MM.1S (cell line): ENCODE measurements at places on chromosomes 3 and 15.
A peak's percentile ranks its signal among the peaks of the same experiment; 100 is the strongest.

- no peak overlapping the region for H3K27ac ChIP-seq
- no peak overlapping the region for H3K4me3 ChIP-seq
- no peaks in the 10 kb centered on the region for H3K4me1 ChIP-seq
- H3K27me3 ChIP-seq = no peaks in the 10 kb centered on the region
- no peak for DNase-seq
- no peaks in the 10 kb centered on the region for H3K36me3 ChIP-seq
These were observed 17.1 kb downstream of the KLF15 start for GRCh38 chr3:126340081-126340511.

DNA sequence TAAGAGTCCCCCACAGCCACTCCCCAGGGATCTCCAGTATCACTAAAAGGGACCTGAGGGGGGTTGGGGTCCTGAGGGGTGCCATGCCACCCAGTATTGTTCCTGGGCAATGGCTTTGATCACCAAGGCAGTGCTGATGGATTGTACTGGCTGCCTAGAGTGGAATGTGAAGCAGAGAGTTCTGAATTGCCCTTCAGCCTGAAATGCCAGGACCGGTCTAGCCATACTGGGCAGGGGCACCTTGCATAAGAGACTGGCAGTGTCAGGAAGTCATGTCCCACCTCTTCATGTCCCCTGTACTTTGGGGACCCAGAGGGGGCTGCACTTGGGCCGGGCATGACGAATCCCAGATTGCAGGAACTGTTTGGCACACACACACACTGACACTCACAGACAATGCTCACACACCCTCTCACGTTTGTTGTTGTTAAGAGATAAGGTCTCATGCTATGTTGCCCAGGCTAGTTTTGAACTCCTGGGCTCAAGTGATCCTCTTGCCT, 4.5 kb upstream of the TKT start:
- no peak overlapping the region for H3K27ac ChIP-seq
- no peaks in the 10 kb centered on the region for H3K27me3 ChIP-seq
- H3K4me1 ChIP-seq = peaks cover 4% of the 10 kb centered on the region; the same call in 1 of the 2 replicates
- H3K4me3 ChIP-seq = no peak overlapping the region

DNA sequence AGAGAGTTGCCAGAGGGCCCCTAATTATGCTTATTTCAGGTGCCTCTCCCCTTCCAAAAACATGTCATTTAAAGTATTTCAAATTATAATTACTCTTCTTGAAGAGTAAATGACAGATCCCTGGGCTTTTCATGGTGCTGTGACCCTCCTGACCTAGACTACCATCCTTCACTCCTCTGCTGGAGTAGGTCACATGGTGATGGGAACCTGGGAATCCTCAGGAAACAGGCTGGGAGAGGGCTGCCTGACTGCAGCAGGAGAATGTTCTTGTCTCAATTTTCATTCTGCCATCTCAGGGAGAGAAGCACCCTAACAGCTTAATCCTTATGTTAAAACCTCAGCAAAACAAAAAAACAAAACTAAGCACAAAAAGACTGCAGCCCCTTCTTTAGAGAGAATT, 24.6 kb downstream of the PGBD4 start:
- no peak for DNase-seq
- no peaks in the 10 kb centered on the region for H3K4me1 ChIP-seq
- no peak overlapping the region for H3K27ac ChIP-seq
- no peak overlapping the region for H3K4me3 ChIP-seq

DNA sequence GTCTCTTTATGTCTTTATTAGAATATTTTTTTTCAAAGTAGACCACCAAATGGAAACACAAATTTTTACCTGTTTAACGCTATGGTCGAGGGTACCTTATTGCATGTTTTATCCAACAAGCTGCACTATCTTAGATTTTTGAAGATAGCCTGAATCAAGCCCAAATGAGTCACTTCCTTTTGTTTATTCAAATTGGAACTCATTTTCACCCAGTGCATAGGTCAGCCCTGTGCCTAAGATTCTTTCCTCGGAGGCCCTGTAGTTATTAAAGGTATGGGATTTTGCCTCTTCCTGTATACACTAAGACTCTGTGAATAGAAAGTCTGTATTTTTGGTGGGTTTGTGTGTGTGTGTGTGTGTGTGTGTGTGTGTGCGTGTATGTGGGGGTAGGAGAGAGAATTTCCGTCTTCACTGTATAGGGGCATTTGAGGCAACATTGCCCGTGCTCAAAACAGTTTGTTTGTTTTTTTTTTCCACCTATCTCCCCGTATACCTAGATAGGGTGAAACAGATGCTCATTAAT, 358.0 kb upstream of the CADM2 start:
- H3K27me3 ChIP-seq = no peaks in the 10 kb centered on the region
- H3K36me3 ChIP-seq = no peaks in the 10 kb centered on the region
- DNase-seq = no peak
- no peaks in the 10 kb centered on the region for H3K4me1 ChIP-seq

DNA sequence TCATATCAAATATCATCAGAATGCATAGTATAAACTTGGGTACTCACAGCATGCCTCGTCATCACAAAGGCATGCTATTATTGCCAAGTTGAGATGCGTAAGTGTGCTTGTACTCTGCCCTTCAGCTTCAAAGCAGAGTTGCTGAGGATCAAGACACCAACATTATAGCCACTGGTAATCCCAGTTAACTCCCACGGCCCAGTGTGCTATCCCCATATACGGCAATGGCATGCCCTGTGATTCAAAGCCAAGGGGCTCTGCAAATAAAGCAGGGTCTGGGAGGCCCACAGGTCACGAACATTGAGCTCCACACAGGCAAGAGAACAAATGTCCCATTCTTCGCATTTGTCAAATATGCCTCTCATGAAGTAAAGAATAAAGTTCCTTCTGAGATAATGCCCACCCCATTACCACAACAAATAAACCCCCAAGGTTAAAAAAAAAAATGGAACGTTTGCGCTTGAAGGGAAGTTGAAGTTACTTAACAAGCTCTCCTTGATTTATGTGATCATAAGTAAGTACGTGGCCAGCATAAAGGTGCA, 298.1 kb upstream of the NECTIN3 start:
- H3K27ac ChIP-seq = no peak overlapping the region
- H3K27me3 ChIP-seq = no peaks in the 10 kb centered on the region
- H3K36me3 ChIP-seq = no peaks in the 10 kb centered on the region
- H3K4me3 ChIP-seq = no peak overlapping the region
- peaks cover 9% of the 10 kb centered on the region for H3K4me1 ChIP-seq
- DNase-seq = no peak

- no peaks in the 10 kb centered on the region for H3K36me3 ChIP-seq
- no peak overlapping the region for H3K27ac ChIP-seq
- no peaks in the 10 kb centered on the region for H3K4me1 ChIP-seq
- H3K4me3 ChIP-seq = no peak overlapping the region
- DNase-seq = no peak
- no peaks in the 10 kb centered on the region for H3K27me3 ChIP-seq
These were observed 31.2 kb upstream of the SRGAP3 start for GRCh38 chr3:9280451-9281219.

GRCh38 chr15:48584812-48585563, 60.5 kb downstream of the FBN1 start:
- H3K4me1 ChIP-seq = no peaks in the 10 kb centered on the region
- DNase-seq = no peak
- no peaks in the 10 kb centered on the region for H3K36me3 ChIP-seq

GRCh38 chr15:80619680-80620079, 75.4 kb upstream of the ABHD17C start:
- H3K4me1 ChIP-seq = no peaks in the 10 kb centered on the region
- H3K27me3 ChIP-seq = no peaks in the 10 kb centered on the region
- H3K36me3 ChIP-seq = no peaks in the 10 kb centered on the region
- H3K4me3 ChIP-seq = no peak overlapping the region
- DNase-seq = no peak

DNA sequence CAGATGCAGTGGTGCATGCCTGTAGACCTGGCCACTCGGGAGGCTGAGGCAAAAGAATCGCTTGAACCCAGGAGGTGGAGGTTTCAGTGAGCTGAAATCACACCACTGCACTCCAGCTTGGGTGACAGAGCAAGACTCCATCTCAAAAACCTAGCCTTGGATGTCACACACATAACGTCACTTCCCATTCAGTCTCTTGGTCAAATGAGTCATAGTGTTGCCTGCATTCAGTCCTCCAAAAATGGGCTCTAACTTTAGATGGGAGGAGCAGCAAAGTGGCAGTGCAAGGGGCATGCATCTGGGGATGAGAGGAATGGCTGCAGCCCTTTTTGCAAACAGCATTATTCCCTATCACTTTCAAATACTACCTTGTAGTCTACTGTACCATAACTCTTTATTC, 62.9 kb upstream of the AGBL1 start:
- no peak for DNase-seq
- H3K27ac ChIP-seq = no peak overlapping the region
- H3K36me3 ChIP-seq = no peaks in the 10 kb centered on the region
- H3K4me1 ChIP-seq = 0 out of 2 replicates have a peak, but pooled peaks cover 6% of the 10 kb centered on the region
- no peak overlapping the region for H3K4me3 ChIP-seq

GRCh38 chr3:148816981-148817525, 10.6 kb upstream of the CPB1 start:
- no peaks in the 10 kb centered on the region for H3K4me1 ChIP-seq
- H3K27ac ChIP-seq = no peak overlapping the region
- no peaks in the 10 kb centered on the region for H3K36me3 ChIP-seq
- DNase-seq = no peak
- no peak overlapping the region for H3K4me3 ChIP-seq

- DNase-seq = no peak
- H3K27me3 ChIP-seq = no peaks in the 10 kb centered on the region
- no peaks in the 10 kb centered on the region for H3K36me3 ChIP-seq
- H3K4me3 ChIP-seq = no peak overlapping the region
- H3K27ac ChIP-seq = no peak overlapping the region
- H3K4me1 ChIP-seq = no peaks in the 10 kb centered on the region
These were observed 361.3 kb downstream of the SV2B start for GRCh38 chr15:91461377-91461776.

- H3K4me3 ChIP-seq = no peak overlapping the region
- DNase-seq = no peak
- no peaks in the 10 kb centered on the region for H3K36me3 ChIP-seq
- H3K27me3 ChIP-seq = no peaks in the 10 kb centered on the region
- no peaks in the 10 kb centered on the region for H3K4me1 ChIP-seq
These were observed 175.3 kb upstream of the STT3B start for GRCh38 chr3:31357451-31357850.

- H3K27me3 ChIP-seq = no peaks in the 10 kb centered on the region
- H3K36me3 ChIP-seq = peaks cover 3% of the 10 kb centered on the region; the same call in 1 of the 2 replicates
- DNase-seq = no peak
- no peaks in the 10 kb centered on the region for H3K4me1 ChIP-seq
These were observed 55.9 kb downstream of the PDIA5 start for GRCh38 chr3:123122525-123123315.

DNA sequence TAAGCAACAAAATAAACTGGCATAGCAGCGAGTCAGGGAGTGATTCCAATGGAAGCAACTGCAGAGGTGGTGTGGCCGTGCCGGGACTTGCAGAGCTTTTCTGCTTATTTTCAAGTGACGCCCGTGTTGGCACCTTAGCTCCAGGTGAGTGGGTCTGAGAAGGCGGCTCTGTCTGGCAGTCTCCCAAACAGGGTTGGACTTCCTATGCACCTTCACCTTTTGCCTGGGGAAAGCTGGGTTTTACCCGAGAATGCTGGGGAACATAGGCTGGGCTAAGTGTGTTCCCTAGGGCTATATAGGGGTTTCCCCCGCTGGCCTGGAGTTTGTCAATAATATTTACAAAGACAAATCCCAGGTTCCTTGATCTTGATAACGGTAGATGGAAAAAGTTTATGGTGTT, 179.9 kb upstream of the TBL1XR1 start:
- no peak for DNase-seq
- H3K27ac ChIP-seq = no peak overlapping the region
- H3K4me3 ChIP-seq = no peak overlapping the region
- no peaks in the 10 kb centered on the region for H3K27me3 ChIP-seq
- H3K4me1 ChIP-seq = peaks cover 8% of the 10 kb centered on the region; the same call in 1 of the 2 replicates

- no peaks in the 10 kb centered on the region for H3K27me3 ChIP-seq
- peak; percentile 80 for DNase-seq
- no peak overlapping the region for H3K4me3 ChIP-seq
These were observed 60.5 kb downstream of the SPTSSB start for GRCh38 chr3:161310649-161311423.

- H3K36me3 ChIP-seq = no peaks in the 10 kb centered on the region
- no peak overlapping the region for H3K4me3 ChIP-seq
- H3K27me3 ChIP-seq = no peaks in the 10 kb centered on the region
- H3K4me1 ChIP-seq = peaks cover 16% of the 10 kb centered on the region
These were observed 60.2 kb downstream of the VPS8 start for GRCh38 chr3:184872200-184872599.

GRCh38 chr15:90871139-90871715, 2.8 kb downstream of the FURIN start:
- no peaks in the 10 kb centered on the region; the same call in 1 of the 2 replicates for H3K4me1 ChIP-seq
- no peaks in the 10 kb centered on the region for H3K36me3 ChIP-seq

- H3K36me3 ChIP-seq = no peaks in the 10 kb centered on the region
- H3K4me1 ChIP-seq = no peaks in the 10 kb centered on the region
- no peak overlapping the region for H3K4me3 ChIP-seq
- H3K27me3 ChIP-seq = no peaks in the 10 kb centered on the region
These were observed 73.0 kb downstream of the SUMF1 start for GRCh38 chr3:4394048-4394447.

GRCh38 chr15:81914734-81915256, 131.0 kb downstream of the MEX3B start:
- no peak overlapping the region for H3K27ac ChIP-seq
- no peak for DNase-seq
- no peak overlapping the region for H3K4me3 ChIP-seq

DNA sequence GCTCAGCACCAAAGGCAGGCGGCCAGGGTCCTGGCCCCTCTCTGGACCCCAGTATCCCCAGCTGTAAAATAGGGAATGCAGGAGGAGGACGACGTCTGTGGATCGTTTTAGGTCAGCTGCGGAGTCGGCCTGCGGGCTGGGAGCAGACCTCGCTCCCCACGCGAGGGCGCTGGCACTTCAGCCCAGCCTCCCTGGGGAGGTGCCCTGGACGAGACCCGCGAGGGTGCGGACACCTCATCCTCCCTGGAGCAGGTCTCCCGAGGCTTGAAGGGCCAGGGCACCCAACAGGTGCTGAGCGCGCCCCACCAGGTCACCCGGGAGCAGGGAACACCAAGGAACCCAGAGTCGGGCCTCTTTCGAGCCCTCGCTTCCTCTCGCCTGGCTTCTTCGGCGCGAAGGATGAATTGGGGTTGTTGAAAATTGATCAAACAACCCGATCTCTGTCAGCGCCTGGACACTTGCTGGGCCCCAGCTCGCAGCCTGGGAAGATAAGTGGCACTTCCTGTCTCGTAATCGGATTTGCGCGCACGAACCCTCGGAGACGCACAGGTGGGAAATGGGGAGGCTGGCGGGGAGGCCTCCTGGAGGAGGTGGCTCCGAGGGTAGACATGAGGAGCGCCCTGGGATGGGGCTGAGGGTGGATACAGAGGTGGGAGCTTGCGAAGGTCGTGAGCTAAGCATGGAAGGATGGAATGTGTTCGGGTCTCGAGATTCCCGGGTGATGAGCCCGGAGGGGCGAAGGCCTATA, 588 bp upstream of the VIPR1 start:
- no peak overlapping the region for H3K27ac ChIP-seq
- DNase-seq = peak; percentile 59
- no peaks in the 10 kb centered on the region for H3K36me3 ChIP-seq

DNA sequence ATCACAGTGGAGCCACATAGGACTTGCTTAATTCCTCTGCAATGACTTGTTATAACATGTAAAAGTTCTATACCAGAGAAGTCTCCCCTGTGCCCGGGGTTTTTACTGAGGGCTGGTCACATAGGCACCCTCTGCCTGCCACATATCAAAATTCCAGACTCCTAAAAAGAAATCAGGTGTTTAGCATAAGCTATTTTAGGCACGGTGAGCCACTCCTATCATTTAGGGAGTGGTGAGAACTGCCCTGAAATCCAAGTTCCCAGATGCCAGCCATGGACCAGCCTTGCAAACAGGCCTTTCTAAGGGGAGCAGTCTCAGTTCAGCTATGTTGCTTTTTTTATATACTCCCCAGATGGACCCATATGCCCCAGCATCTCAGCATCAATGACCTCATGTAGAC, 130.3 kb downstream of the THSD4 start:
- H3K27me3 ChIP-seq = no peaks in the 10 kb centered on the region
- H3K36me3 ChIP-seq = no peaks in the 10 kb centered on the region
- H3K27ac ChIP-seq = no peak overlapping the region
- no peaks in the 10 kb centered on the region for H3K4me1 ChIP-seq
- H3K4me3 ChIP-seq = no peak overlapping the region
- DNase-seq = no peak
